ENCODE measurements at places on chromosomes 6 and 20. TPM values are rescaled to one million over a fixed set of nuclear protein-coding genes. Genes with fewer than 3 reads are reported as not detected.

TBXT gene
- total RNA-seq = not detected

ZSCAN23 gene
- 2.9 TPM for total RNA-seq

SFT2D1 gene
- total RNA-seq = 59.4 TPM

DNA sequence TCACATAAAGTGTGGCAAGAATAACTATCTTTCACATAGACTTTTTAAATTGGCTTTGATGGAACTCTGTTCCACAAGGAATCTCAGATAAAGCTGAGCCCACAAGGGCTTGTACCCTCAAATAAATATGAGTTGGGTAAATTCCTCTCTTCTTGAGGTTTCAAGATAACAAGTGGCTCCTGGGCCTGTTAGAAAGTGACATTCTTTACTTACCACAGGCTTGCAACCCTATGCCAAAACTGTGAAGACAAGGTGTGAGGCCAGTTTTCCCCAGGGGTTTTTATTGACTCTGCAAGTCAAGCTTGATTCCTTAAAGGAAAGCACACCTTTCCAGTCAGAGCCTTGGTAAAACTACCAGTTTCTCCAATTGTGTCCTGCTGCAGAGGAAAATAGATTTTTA is 664.8 kb upstream of the GJE1 start:
- no peak for DNase-seq

GRCh38 chr6:100768816-100769351 is 112.2 kb downstream of the ASCC3 start:
- no peak for DNase-seq

ALDH5A1 gene
- total RNA-seq = 7.8 TPM

DNA sequence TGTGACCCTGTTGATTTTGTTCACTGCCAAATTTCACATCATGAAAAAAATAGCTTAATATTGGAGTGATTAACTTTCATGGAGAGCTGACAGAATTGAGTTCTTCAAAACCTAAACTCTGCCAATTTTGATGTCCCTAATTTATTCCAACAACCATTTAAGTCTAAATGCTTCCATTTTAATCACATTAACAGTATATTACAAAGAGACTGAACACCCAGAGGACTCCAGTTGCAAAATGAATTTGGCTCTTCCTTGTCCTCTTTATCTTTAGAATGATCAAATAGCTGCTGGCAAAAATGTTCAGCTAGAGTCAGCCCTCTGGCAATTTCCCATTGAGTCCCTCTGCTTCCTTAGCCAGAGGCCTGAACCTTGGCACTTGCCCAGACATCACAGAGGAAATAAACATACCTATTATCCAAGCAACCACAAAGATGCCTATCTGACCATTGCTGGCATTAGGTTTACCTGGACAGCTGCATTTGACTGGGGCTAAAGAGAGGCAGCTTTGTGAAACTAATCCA is 299.0 kb upstream of the STXBP5 start:
- no peak for DNase-seq

DNA sequence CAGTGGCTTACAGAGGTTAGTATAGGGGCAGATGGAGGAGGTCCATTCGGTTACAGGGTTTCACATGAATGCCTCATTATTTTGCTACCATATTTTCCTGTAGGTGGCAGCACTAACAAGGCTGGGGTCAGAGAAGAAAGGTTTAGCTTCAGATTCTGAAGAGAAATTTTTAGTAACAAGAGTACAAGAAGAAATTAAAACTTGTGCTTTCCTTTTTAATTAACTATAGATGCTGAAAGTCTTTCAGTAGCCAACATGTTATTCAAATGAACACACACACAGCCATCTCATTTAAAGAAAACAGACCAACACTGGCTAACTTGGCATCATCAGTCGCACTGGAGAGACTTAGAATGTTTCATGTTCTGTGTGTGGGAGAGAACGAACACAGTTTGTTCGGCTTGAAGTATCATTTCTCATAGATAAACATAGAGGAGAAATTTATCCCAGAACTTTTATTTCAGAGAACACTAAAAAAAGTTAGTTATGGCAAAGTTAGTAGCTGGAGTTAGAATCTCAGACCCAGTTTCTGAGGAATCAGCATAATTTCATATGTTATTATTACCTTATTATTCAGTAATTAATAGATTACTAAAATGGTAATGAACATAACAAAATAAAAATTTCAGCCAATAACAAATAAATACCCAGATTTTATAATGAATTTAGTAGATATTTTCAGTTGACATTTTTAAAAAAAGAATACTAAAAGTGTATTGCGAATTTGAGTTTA is 314.0 kb upstream of the RSPO3 start:
- DNase-seq = no peak

GRCh38 chr6:166307082-166308032 is 835 bp downstream of the PRR18 start:
- no peak for DNase-seq

DNA sequence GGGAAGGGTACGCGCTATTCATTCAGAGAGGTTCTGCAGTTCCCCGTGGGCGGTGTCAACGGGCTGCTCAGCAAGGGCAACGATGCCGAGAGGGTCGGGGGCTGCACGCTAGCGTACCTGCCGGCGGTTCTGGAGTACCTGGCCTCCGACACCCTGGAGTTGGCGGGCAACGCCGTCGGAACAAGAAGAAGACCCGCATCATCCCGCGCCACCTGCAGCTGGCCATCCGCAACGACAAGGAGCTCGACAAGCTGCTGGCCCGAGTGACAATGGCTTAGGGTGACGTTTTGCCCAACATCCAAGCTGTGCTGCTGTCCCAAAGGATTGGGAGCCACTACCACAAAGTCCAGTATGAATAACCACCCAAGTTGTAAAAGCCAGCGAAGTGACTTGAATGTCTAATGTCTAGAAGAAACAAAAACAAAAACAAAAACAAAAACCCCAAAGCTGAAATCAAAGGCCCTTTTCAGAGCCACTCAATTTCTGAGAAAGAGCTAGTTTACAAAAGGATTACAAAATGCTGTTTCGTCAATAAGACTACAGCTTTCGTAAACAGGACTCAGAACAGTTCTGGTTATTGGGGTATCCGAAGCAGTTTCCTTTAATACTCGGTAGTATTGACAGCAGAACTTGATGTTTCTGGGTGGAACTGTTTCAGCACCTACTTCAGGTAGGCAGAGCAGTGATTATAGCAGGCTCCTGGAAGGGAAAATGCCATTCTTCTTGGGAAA is 21.9 kb upstream of the SLC17A4 start:
- DNase-seq = no peak

DNA sequence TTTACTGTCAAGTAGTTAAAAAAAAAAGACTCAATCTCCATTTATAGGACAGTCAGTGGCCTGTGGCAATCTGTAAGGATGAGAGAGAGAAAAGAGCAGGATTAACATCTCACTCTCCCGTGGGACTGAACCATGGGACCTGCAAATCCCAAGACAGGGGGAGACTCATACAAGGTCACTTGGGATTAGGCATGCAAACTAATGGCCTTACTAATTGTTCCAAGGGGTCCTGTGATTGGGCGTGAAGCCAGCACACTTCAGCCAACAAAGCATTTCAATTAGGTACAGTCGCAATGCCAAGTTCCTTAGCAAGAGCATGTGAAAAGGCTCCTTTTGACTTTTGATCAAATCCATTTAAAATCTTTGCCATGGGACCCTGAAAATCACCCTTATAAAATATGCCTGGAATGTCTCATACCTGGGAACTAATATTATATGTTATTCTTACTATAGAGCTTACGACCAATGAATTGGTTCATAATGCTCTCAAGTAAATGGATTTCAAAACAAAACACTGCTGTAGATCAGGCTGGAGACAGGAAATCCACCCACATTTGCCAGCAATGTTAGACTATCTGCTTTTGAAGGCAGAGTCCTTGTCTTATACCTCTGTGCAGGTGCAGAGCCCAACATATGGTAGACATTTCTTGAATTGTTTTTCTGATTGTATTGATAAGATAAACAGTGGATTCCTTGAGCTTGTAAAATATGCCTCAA is 412.5 kb downstream of the GJA1 start:
- no peak for DNase-seq

- no peak for DNase-seq
Observed at GRCh38 chr6:137389150-137389704, 105.0 kb downstream of the OLIG3 start.

FAM209B gene
- not detected for total RNA-seq

DNA sequence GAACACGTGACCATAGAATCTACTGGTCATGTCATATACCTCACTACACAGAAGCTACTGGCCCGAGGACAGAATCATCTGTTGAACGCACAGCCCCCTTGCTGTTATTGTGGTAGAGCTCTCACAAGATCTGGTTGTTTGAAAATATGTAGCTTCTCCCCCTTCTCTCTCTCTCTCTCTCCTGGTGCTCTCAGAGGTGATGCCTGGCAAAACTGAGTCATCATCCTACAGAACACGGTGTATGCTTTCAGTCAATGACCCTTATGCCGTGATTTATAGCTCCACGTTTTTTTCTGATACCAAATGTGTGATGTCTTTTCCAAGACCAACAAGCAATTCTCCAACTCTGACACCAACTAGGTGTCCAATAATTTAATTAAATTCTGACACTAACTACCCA is 13.0 kb upstream of the RBM24 start:
- DNase-seq = no peak

DNA sequence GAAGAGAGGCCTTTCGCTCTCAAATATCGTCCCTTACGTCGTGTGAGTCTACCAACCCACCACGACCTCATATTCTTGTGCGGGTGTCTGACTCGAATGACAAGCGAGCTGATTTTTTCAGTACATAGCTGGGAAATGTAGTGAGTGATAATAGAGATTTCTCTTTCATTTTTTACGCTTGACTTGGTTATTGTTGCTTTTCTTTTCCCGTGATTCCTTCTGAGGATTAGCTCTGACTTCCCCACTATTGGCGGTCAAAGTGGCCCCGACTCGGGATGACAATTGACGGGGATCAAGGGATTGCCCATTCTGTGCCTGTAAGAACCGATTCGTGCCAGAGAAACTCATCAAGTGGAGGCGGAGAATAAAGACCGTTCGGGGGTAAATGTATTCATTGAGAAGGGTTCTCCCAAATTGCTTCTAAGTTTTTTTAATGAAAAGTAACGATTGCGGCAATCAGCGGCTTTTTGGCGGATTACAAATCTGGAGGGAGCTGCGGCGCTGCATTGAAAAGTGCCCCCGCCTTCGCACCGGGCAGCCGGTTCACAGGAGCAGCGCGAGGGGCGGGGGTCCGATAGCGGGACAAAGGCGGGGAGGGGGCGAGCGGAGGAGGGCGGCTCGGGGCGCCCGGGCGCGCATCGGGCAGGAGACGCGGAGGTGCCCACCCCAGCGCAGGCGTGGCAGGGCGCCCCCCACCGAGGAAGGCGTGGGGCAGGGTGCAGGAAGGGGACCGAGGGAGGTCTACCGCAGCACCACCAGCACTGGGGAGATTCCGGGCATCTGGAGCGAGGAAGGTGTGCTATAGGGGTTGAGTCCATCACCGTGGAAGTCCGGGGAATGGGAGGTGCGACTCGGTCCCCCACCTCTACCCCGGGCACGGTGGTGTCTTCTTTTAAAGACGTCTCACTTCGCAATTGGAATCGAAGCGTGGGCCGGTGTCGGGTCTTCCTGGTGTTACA is 44.5 kb upstream of the OSTM1 start:
- no peak for DNase-seq

Measured in tibial nerve (tissue), 4 donors.